ENCODE measurements at places on chromosomes 6 and 20.
A peak's percentile ranks its signal among the peaks of the same experiment; 100 is the strongest.

GRCh38 chr20:12941025-12941424 is 67.7 kb upstream of the SPTLC3 start:
- no peak for DNase-seq

DNA sequence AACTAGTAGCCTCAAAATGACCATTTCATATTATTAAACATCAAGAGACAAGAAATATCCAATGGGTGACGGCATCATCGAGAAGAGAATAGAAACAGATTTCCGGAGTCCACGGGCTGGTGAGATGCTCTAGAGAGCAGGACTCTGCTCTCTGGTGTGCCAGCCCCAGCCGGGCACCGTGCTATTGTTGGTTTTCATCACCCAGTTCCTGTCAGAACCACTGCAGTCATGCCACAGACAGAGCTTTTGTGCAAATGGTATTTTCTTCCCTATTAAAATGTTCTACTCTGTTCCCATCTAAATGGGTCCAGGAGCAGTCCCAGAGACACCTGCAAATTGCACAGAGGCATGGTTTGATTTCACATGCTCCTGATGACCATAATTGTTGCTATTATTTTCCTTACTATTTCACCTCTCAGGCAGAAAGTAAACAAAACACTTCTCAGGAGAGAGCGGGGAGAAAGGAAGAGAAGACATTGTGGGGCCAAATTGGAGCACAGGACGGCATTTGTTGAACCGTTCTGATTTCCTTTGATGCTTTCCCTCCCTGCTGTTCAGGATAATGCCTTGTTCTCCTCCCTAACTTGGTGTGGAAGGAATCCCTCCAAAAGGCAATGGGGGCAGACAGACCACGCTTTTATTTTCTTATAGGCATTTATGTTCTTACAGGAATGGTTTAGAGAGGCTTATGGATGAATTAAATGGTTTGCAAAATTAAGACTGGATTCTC is 11.4 kb upstream of the RAMACL start:
- DNase-seq, result no peak

GRCh38 chr20:63896264-63897105 is 1.6 kb downstream of the DNAJC5 start:
- no peak for DNase-seq

GRCh38 chr6:166157930-166158617 is 9.6 kb downstream of the TBXT start:
- no peak for DNase-seq

DNA sequence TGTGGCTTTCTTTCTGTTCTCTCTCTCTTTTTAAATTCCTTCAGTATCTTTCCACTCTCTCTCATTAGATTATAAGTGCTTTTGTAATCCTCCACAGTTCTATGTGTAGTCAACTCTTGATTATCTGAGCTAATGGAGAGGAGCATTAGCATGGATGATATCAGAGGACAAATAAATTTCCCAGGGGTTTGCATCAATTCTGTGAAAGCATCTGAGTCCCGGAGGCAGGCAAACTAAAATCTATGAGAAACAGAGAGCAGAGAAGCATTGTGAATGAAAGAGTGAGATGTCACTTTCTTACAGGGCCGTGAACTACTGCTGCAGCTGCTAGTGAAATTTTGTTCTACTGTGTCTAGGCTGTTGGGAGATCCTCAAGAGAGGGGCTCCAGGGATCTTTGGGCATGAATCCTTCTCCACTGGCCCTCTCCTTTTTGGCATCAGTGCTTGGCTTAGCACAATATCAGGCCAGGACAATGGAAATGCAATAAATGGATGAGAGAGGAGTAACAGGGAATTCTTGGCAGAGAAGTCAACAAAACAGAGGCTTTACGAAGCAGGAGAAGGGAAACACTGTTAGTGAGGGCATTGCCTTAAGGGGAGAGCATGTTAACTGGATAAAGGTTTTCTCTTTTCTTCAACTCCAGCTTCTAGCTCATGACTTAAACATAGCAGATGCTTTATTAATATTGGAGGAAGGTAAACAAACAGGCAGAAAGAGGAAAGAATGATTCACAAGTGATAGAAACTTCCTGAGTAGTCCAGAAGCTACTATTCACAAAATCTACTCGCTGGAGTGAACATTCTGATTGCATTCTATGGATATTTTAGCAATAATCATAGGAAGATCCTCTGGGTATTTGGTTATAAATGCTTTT is 847.0 kb upstream of the MAP3K7 start:
- DNase-seq, result no peak

DNA sequence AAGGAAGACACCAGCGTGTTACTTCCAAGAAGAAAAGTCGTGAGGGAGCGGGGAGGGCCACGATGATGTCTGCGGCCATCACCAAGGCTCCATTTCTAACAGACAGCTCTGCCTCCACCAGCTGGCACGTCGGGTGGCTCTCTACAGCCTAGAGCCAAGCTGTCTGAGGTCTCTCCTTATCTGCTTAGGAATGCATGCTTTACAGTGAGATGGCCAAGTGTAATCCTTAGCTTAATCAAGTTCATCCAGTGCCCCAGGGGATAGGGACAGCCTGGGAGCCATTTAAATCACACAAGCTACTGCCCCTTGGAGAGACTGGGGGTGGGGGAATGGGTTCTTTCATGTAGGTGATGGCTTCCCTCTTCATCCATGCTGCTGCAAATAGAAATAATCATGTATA is 213.8 kb upstream of the CST7 start:
- DNase-seq, result no peak

- no peak for DNase-seq
These were observed 81.0 kb downstream of the AKAP7 start for GRCh38 chr6:131216246-131216645.

- no peak for DNase-seq
These were observed 444.2 kb upstream of the JAG1 start for GRCh38 chr20:11117808-11118528.

DNA sequence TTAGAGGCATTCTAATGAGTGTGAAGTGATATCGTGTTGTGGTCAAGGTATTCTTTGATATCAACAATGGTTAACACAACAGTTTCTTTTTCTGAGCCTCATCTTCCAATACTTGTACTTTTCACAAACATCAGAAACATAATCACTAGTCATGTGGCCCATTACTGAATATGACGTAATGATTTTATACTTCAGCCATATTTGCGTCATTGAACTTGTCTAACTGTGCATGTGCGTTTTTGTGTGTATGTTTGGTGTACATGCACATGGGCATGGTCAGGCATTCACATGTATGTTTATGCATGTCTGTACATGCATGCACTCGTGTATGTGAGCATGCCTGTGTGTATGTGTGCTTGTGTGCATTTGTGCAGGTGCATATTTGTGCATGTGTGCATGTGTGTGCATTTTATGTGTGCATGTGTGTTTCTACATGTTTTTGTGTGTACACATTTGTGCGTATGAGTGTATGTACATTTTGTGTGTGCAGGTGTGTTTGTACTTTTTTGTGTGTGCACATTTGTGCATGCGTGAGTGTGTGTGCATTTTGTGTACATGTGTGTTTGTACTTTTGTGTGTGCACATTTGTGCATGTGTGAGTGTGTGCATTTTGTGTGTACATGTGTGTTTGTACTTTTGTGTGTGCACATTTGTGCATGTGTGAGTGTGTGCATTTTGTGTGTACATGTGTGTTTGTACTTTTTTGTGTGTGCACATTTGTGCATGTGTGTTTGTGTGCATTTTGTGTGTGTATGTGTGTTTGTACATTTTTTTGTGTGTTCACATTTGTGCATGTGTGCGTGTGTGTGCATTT is 29.4 kb downstream of the PRR18 start:
- no peak for DNase-seq

DNA sequence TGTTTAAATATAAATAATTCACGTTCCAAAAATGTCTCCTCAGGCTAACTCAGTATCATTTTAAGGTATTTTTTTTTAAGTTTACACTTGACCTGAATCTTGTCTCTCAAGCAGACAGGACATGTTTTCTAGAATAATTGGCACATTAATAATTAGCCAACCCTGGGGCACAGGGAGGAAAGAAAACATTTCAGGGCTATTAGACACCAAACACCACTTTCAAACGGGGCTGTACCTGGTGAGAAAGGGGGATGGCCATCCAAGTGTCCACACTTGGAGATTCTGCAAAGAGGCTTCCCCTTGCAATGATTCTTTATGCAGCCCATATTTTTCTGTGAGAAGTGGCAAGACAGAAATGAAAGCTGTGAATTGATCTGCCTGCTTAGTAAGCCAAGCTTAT is 560.8 kb downstream of the CD109 start:
- DNase-seq, result no peak

DNA sequence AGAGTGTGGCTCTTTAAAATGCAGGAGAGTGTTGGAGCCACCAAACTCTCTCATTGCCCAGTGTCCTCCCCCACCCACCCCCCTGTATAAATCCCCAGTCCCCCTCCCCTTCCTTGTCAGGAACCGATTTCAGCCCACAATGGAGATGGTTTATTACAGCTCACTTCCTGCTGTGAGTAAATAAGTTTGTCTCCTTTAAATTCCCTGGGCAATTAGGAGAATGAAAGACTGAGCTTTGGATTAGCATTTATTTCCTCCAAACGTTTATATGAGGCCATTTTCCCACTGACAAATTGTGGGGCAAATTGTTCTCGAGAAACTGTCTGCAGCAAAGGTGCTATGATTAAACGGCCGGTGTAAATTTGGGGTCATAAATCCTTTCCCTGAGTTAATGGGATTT is 128.8 kb downstream of the DHX35 start:
- DNase-seq, result no peak

GRCh38 chr6:45563041-45563440 is 185.3 kb upstream of the SUPT3H start:
- DNase-seq, result peak; percentile 69

- no peak for DNase-seq
These were observed 31.2 kb downstream of the RREB1 start for GRCh38 chr6:7138921-7139358.

DNA sequence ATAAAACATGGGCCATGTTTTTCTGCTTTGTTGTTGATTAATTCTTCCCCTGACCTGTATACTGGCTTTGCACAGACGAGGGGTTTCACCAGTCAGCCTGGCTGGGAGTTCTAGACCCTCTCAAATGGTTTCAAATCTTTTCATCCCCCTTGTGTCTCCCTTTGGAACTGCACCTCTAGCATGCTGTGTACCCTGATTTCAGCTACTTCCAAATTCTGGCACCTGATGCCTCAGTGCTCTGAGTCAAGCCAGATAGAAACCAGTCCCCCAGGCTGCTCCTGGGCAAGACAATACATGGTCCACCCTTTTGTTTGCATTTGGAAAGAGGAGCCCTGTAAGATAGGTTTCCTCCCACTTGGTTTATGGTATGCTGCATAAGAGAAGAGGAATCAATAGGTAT is 290.2 kb downstream of the BTBD3 start:
- no peak for DNase-seq

DNA sequence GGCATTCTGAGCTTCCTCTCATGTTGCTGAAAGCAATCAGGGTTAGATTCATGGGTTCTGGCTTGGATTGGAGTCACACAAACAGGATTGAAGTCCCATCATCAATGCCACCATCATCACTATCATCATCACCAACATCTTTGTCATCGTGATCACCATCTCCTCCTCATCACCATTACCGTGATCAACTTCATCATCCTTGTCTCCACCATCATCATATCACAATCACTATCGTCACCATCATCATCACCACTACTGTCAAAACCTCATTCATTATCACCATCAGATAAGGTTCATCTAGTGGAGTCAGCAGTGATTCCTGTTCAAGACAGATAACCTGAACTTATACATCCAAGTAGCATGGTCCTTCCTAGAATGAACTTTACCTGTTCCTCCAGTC is 193.8 kb upstream of the RIN2 start:
- no peak for DNase-seq

DNA sequence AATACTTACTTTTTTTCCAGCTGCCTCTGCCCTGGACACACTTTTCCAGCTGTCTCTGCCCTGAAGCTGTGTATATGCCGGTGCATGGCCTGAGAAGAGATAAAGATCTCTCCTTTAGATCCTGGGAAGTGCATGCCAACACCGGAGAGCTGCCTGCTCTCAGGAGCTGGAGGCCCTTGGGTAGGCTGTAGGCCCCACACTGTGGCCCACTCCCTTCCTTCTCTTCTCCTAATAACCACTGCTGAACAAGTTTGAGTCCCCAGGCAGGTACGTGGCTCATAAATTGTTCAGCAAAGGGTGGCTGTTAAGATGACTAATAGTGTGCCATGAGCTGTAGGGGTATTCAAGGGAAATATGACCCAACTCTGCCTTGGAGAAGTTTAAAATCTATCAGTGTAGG is 102.5 kb downstream of the CD24 start:
- DNase-seq, result no peak

Measured in vagina (tissue), 2 donors.